ENCODE measurements at places on chromosomes 5 and 9. TPM values are rescaled to one million over a fixed set of nuclear protein-coding genes. Genes with fewer than 3 reads are reported as not detected.
A peak's percentile ranks its signal among the peaks of the same experiment; 100 is the strongest.

DNA sequence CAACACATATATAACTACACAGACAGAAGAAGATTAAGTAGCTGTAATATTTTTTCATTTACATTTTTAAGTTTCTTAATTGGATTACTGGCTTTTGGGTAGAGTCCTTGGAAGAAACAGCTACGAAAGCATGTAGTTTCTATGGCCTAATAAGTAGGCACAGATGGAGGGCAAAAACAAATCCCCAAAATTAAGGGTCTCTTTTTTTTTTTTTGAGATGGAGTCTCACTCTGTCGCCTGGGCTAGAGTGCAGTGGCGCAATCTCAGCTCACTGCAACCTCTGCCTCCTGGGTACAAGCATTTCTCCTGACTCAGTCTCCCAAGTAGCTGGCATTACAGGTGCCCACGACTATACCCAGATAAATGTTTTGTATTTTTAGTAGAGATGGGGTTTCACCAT lies 27.1 kb upstream of the MTMR12 start:
- no peak overlapping the region for H3K4me3 ChIP-seq
- no peaks in the 10 kb centered on the region for H3K4me1 ChIP-seq
- no peak for DNase-seq
- no peaks in the 10 kb centered on the region for H3K27me3 ChIP-seq

FBP1 gene
- total RNA-seq, result not detected

- H3K4me3 ChIP-seq, result no peak overlapping the region
- no peak for DNase-seq
- H3K4me1 ChIP-seq, result peaks cover 29% of the 10 kb centered on the region
- peaks cover 44% of the 10 kb centered on the region for H3K36me3 ChIP-seq
These were observed 1.6 kb upstream of the RPS6 start for GRCh38 chr9:19381656-19382055.

NR5A1 gene
- total RNA-seq, result not detected

GRCh38 chr5:88658886-88659285 lies 224.1 kb downstream of the MEF2C start:
- H3K27ac ChIP-seq, result no peak overlapping the region
- no peak for DNase-seq
- H3K27me3 ChIP-seq, result peaks cover 45% of the 10 kb centered on the region
- H3K4me3 ChIP-seq, result no peak overlapping the region

DNA sequence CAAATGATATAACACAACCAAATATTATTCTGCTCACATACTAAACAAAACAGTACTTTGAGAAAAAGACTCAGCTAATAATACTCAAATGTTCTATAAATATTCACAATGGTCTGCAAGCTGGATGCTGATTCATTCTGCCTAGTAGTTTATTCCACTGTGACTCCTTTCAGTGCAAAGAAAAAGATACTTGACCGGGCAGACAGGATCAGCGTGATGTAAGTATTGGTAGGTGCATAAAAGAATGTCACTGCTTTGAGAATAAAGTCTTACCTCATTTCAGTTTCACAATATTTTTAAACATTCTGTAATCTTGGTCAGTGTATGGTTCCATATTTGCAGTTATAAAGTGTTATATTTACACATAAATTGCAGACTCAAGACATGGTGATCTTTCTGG lies 223.0 kb upstream of the NUDT12 start:
- no peaks in the 10 kb centered on the region for H3K27me3 ChIP-seq
- H3K27ac ChIP-seq, result no peak overlapping the region
- no peaks in the 10 kb centered on the region for H3K36me3 ChIP-seq
- H3K4me1 ChIP-seq, result no peaks in the 10 kb centered on the region

ACER2 gene
- 1.0 TPM for total RNA-seq

DNA sequence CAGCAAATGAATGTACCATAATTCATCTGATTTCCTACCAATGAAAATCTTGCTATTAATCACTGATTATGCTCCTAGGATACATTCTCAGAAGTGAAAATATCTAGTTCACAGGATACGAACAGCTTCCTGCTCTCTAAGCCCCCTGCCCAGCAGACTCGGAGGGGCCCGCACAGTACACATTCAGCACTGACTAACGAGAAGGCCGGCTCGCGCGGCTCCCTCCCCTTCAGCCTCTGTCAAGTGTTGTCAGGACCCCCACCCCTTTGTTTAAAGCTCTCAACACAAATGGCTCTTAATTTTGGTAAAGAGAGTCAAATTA lies 82.0 kb downstream of the PRRT1B start:
- peak overlapping the region; percentile 92 for H3K27ac ChIP-seq
- H3K36me3 ChIP-seq, result peaks cover 74% of the 10 kb centered on the region
- no peaks in the 10 kb centered on the region for H3K27me3 ChIP-seq
- H3K4me3 ChIP-seq, result peak overlapping the region; percentile 37
- H3K4me1 ChIP-seq, result peaks cover 34% of the 10 kb centered on the region
- no peak for DNase-seq

DNA sequence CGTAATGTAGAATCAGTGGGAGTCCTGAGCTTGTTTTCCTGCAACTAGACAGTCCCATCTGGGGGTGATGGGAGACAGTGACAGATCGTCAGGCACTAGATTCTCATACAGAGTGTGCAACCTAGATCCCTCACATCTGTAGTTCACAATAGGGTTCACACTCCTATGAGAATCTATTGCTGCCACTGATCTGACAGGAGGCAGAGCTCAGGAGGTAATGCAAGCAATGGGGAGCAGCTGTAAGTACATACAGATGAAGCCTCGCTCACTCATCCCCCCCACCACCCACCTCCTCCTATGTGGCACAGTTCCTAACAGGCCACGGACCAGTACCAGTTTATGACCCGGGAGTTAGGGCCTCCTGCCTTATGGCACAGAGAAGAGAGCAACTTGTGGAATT lies 116.2 kb upstream of the PIK3R1 start:
- no peak overlapping the region for H3K27ac ChIP-seq
- H3K4me1 ChIP-seq, result no peaks in the 10 kb centered on the region
- no peak for DNase-seq
- H3K27me3 ChIP-seq, result no peaks in the 10 kb centered on the region
- H3K36me3 ChIP-seq, result no peaks in the 10 kb centered on the region
- H3K4me3 ChIP-seq, result no peak overlapping the region

- no peak for DNase-seq
- no peaks in the 10 kb centered on the region for H3K27me3 ChIP-seq
- no peak overlapping the region for H3K27ac ChIP-seq
- no peaks in the 10 kb centered on the region for H3K4me1 ChIP-seq
- no peaks in the 10 kb centered on the region for H3K36me3 ChIP-seq
- no peak overlapping the region for H3K4me3 ChIP-seq
These were observed 91.1 kb upstream of the RNF180 start for GRCh38 chr5:64074533-64074932.

DNA sequence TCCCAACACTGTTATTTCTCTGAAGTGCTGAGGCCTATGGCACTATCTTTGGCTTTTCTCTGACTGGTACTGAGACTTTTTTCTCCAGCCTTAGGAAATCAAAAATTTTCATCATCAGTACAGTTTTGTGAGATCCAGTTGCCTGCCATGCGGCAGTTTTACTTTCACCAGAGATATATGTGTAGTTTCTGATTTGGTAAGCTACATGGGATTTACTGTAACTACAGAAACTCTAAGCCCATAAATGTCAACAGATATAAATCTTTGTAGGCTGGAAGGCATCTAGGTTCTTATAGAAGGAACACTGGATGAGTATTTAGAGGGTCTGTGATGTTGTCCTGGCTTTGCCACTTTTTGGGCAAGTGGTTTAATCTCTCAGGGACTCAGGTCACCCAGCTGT lies 69.0 kb downstream of the DOCK2 start:
- H3K27me3 ChIP-seq, result no peaks in the 10 kb centered on the region
- peaks cover 93% of the 10 kb centered on the region for H3K36me3 ChIP-seq
- peak overlapping the region; percentile 92 for H3K27ac ChIP-seq
- peaks cover 44% of the 10 kb centered on the region for H3K4me1 ChIP-seq
- peak overlapping the region; percentile 35 for H3K4me3 ChIP-seq
- no peak for DNase-seq

SLC22A4 gene
- total RNA-seq, result 1.7 TPM

GRCh38 chr5:126274076-126274762 lies 149.0 kb upstream of the GRAMD2B start:
- no peak overlapping the region for H3K4me3 ChIP-seq
- no peaks in the 10 kb centered on the region for H3K4me1 ChIP-seq
- no peak for DNase-seq
- H3K27ac ChIP-seq, result no peak overlapping the region
- no peaks in the 10 kb centered on the region for H3K27me3 ChIP-seq

CA9 gene
- 0.89 TPM for total RNA-seq

GRCh38 chr5:131364507-131365050 lies 100.7 kb downstream of the CDC42SE2 start:
- peak overlapping the region; percentile 78 for H3K27ac ChIP-seq
- no peaks in the 10 kb centered on the region for H3K27me3 ChIP-seq
- peaks cover 72% of the 10 kb centered on the region for H3K36me3 ChIP-seq

SOHLH1 gene
- total RNA-seq, result not detected

WDR31 gene
- total RNA-seq, result 2.1 TPM

- no peak for DNase-seq
- H3K27ac ChIP-seq, result peak overlapping the region; percentile 73
- peaks cover 44% of the 10 kb centered on the region for H3K4me1 ChIP-seq
- peaks cover 24% of the 10 kb centered on the region for H3K36me3 ChIP-seq
- H3K27me3 ChIP-seq, result no peaks in the 10 kb centered on the region
These were observed 564 bp downstream of the SLC25A25 start for GRCh38 chr9:128068386-128069205.

GRCh38 chr5:158541536-158542297 lies 558.0 kb downstream of the EBF1 start:
- no peak overlapping the region for H3K4me3 ChIP-seq
- no peak overlapping the region for H3K27ac ChIP-seq
- DNase-seq, result no peak

C1QTNF2 gene
- total RNA-seq, result not detected

DNA sequence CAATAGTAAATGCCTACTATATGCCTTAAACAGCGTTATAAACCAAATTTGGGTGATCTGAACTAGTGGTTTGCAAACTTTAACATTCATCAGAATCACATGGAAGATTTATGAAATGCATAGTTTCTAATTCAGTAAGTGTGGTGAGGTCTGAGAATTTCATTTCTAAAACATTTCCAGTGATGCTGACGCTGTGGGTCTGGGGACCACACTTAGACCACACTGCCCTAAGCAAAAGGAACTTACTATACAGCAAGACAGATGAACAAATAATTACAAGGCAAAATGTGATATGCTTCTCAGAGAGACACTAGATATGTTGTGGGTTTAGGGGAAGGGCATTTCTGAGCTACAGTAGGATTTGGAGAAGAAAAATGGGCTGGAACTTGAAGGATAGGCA lies 72.6 kb downstream of the OXCT1 start:
- no peak overlapping the region for H3K4me3 ChIP-seq
- H3K36me3 ChIP-seq, result peaks cover 74% of the 10 kb centered on the region
- DNase-seq, result no peak
- no peaks in the 10 kb centered on the region for H3K27me3 ChIP-seq

ENTPD2 gene
- total RNA-seq, result not detected

PDLIM4 gene
- 1.2 TPM for total RNA-seq

Data from activated T-helper 2 cell treated with anti-CD3 and anti-CD28 coated beads, Interferon-gamma antibody, Interleukin-2, Interleukin-4, amounts not matched to agents 10 μg/mL and 5 μg/mL and 100 μg/mL, durations not matched to agents 14 hours and 24 hours and 36 hours (primary cell).